ENCODE measurements at places on chromosomes 7 and 10. TPM values are rescaled to one million over a fixed set of nuclear protein-coding genes. Genes with fewer than 3 reads are reported as not detected.
A peak's percentile ranks its signal among the peaks of the same experiment; 100 is the strongest.

Gene IRF5
- total RNA-seq, result 7.8 TPM

Gene LRIT1
- not detected for total RNA-seq

Gene EGR2
- total RNA-seq, result 89.9 TPM

Gene PTN
- not detected for total RNA-seq

Gene NPC1L1
- not detected for total RNA-seq

Gene LHFPL3
- total RNA-seq, result not detected

Gene TUBB8
- total RNA-seq, result not detected

Gene LSM8
- 40.7 TPM for total RNA-seq

Gene RAPGEF5
- 0.13 TPM for total RNA-seq

Gene PRTFDC1
- 1.5 TPM for total RNA-seq

Gene XRCC2
- total RNA-seq, result 15.8 TPM

DNA sequence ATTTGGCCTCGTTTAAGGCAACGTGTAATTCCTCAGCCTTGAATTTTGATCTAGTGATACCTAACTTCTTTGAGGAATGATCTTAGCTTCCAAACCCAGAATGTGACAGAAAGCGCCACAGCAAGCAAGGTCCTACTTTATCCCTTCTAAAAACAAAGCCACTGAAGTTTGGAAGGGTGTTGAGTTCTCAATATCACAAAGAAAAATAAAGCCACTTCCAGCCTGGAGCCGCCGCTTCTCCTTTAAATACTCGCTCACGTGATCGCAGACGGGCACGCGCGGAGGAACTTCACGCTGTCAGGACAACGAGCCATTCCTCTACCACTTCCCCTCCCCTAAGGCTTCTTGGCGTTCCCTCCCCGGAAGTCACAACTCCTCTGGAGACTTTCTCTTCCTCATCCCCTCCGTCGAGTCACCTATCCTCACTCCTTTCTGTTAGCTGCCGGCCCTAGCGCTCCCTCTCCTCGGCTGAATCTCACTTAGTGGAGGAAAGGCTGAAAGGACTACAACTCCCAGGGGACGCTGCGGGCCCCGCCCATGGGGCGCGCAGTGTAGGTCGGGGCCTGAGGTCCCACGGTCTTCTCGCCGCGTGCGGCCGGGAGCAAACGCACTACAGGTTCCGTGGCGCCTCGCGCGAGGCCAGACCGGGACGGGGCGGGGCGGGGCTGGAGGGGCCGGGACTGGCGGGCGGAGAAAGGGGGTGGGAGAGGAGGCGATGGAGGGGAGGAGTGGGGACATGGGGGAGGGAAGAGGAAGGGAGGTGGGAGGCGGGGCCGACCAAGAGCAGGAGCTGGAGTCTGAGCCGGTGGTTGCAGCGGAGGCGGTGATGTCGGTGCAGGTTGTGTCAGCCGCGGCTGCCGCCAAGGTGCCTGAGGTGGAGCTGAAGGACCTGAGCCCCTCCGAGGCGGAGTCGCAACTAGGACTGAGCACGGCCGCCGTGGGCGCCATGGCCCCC is at the start of gene AHCYL2:
Gene AHCYL2 (plus strand): TSS at position 780 of the 955 bp plus-strand sequence.
- peak; percentile 95 for DNase-seq

DNA sequence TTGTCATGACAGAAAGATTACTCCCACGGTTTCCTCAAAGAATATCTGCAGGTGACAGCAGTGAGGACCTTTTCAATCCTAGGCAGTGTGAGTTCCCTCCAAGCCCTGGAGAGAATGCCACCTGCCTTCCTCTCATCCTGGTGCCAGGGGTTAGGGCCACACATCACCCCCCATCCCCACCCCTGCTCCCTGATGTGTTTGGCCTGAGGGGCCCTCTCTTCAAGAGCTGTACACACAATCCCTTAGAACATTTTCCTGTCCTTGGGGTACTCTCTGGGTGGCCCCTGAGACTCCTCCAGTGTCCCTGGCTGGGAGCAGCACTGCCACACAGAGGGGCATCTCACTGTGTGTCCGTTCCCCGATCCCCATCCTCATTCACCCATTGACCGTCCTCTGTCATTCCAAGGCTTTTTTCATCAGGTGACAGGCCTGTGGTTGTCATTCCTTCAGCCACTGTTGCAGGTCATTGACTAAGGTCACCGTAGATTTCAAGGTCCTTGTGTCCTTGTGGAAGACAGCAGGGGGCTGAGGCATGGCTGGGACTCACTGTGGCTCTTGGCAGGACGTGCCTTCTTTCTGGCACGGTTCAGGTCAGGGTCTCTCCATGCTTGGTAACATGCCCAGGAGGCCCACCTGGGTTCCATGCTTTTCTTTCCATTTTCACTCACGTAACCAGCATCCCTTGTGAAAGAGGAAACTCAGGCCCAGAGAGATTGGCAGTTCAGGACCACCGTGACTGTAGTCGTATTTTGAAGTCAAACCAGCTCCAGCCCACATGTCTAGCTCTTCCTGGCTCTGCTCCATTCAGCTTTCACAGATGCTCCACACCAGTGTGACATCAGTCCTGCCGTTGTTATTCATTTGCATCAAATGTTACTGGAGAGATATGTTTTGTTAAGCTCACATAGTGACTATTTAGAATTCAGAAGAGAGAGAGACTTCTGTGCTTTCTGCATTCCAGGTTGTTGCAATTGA is 26.8 kb upstream of the BTBD16 start:
- no peak for DNase-seq

GRCh38 chr10:62853710-62854109 is 37.5 kb upstream of the EGR2 start:
- no peak for DNase-seq

DNA sequence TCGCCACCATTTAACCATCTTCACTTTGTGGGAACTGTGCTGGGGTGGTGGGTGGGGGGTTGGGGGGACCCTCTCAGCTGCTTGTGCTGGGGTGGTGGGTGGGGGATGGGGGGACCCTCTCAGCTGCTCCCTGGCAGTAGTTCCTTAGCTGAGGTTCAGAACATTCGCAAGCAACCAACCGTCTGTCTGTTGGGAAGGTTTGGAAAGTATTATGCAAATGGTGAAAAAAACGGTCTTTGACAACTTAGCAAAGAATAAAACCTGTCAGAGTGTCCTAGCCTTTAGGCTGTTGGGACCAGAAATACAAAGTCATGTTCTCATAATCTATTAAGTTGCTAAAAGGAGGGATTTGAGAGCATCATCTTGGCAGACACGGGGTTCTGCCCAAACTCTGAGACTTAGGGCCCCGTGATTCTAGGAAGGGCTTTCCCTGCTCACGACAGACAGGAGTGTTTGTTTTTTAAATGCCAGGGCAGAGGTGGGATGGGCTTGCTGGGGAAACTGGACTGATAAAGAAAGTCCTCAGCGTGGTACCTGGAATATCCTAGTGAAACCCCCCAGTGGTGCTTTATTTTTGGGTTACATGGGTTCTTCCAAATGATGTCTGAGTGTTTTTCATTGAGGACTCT is 14.1 kb upstream of the SRGN start:
- DNase-seq, result no peak

GRCh38 chr10:73054286-73054685 is 42.4 kb downstream of the P4HA1 start:
- DNase-seq, result no peak

DNA sequence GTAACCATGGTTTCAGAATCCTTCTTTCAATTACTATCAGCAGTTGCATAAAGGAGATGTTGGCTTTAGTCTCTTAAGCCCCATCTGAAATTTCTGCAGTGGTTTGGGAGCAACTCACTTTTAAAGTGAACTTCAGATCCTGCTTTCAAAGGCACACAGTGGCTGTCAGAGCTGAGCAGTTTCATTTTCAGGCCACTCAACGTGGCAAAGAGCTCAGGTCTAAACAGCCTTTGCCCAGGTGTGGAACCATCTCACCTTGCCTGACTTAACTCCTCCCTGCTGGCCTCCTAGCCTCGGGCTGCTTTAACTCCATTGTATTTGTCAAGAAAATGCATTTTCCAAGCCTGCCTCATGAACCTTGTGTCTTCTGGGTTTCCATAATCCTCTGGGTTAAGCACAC is 197.5 kb upstream of the KMT2E start:
- DNase-seq, result no peak

DNA sequence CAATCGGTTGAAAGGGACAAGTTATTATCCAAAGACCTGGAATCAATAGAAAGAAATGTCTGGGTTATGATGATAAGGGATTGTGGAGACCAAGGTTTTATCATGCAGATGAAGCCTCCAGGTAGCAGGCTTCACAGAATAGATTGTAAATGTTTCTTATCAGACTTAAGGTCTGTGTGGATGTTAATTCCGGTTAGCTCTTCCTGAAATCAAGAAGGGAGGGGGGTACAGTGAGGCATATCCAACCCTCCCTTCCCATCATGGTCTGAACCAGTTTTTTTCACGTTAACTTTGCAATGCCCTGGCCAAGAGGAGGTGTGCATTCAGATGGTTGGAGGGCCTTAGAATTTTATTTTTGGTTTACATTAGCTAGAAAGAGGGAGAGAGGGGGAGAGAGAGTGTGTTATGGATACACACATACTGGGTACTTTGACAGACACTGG is 9.8 kb upstream of the LRRC61 start:
- DNase-seq, result no peak

DNA sequence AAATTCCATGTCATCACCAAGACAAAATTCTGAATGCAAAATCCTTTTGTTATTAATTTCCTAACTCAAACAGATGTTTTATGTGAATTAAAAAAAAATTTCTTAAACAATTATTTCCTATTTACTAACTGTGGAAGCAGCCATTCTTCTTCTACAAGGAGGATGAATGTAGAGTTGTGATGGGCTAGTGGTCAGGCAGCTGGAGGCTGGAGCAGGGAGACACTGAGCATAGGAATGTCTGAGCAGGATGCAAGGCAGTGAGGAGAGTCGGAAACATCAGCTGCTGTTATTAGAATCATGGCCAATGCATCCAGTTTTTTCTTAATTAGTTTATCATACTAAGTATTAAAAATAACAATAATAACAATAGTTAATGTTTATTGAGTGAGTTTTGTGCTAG is 102.5 kb upstream of the LRRTM3 start:
- no peak for DNase-seq

GRCh38 chr7:121198502-121198901 is 130.3 kb upstream of the WNT16 start:
- DNase-seq, result no peak

- DNase-seq, result no peak
Observed at GRCh38 chr7:123757095-123757494, 8.3 kb upstream of the WASL start.

DNA sequence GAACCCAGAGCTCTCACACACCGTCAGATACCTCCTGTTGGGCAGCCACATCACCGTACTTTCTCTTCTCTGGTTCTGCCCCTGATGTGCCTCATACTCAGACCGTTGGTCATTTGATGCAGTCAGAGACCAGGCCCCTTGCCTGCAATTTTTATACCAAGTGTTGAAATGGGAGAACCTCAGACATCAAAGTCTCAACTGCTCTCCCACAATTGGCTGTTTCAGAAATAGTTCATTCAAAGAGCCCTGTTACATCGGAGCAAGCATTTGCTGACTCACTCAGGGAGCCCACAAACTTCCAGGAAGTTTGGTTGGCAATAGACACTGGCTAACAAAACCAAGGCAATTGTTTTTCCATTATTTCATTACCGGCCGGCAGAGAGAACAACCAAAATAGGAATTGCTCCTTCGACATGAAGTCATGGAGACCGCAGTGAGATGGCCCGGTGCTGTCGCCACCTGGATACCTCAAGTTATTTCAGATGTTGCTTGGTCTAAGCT is 33.5 kb upstream of the ADAM12 start:
- no peak for DNase-seq

GRCh38 chr10:35184527-35185171 is 58.0 kb downstream of the CREM start:
- DNase-seq, result no peak

DNA sequence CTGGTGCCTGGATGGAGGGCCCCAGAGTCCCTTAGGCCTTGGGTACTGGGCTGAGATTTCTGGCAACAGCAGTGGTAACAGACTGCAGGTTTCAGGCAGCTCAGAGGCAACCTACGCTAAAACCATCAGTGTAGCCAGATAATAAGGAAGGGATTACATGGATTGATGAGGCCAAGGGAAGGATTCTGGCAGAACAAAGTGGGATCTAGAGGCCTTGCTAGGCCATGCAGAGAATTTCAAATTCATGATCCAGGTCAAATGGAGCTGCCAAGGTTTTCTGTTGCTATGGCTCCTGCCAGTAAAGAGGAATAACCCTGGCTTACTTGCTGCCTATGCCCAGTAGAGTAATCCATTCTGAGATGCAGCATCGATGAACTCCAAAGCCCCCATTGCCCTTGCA is 445.7 kb downstream of the ADRA2A start:
- no peak for DNase-seq

DNA sequence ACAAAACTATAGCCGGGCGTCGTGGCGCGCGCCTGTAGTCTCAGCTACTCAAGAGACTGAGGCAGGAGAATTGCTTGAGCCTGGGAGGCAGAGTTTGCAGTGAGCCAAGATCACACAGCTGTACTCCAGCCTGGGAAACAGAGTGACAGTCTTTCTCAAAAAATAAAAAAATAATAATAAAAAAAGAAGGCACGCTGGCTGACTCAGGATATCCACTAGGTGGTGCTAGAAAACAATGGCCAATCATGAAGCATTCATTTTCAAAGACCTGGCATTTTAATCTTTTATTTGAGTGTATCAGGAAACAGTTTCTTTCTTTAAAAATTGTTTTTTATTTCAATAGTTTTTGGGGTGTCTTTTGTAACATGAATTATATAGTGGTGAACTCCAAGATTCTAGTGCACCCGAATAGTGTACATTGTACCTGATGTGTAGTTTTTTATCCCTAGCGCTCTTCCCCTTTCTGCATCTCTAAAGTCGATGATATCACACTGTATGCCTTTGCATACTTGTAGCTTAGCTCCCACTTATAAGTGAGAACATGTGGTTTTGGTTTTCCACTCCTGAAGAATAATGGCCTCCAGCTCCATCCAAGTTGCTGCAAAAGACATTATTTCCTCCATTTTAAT is 88.6 kb downstream of the LYZL1 start:
- no peak for DNase-seq

- DNase-seq, result no peak
Observed at GRCh38 chr7:147151661-147152060, 1035.1 kb downstream of the CNTNAP2 start.

DNA sequence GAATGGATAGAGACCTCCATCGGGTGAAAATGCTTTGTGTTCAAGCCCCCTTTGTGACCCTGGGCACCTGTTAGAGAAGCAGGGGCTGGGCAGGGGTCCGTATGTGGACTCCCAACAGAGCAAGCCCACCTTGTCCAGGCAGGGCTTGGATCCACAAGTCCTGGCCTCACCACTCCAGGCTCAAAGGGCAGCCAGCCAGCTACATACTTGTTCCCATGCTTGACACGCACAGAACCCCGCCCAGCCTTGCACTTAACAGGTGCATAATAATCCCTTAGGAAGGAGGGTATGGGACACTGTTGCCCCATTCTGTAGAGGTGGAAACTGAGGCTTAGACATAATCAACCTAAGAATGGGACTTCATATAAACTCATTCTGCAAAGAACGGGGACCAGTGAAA is 160.6 kb downstream of the PRKAG2 start:
- no peak for DNase-seq

Data from CD8-positive, alpha-beta memory T cell (primary cell).